ENCODE measurements at places on chromosomes 6 and 20. TPM values are rescaled to one million over a fixed set of nuclear protein-coding genes. Genes with fewer than 3 reads are reported as not detected.

GRCh38 chr20:20439602-20440190 is 71.8 kb downstream of the INSM1 start:
- no peaks in the 10 kb centered on the region for H3K27me3 ChIP-seq
- H3K27ac ChIP-seq = no peak overlapping the region
- no peaks in the 10 kb centered on the region for H3K4me1 ChIP-seq

DNA sequence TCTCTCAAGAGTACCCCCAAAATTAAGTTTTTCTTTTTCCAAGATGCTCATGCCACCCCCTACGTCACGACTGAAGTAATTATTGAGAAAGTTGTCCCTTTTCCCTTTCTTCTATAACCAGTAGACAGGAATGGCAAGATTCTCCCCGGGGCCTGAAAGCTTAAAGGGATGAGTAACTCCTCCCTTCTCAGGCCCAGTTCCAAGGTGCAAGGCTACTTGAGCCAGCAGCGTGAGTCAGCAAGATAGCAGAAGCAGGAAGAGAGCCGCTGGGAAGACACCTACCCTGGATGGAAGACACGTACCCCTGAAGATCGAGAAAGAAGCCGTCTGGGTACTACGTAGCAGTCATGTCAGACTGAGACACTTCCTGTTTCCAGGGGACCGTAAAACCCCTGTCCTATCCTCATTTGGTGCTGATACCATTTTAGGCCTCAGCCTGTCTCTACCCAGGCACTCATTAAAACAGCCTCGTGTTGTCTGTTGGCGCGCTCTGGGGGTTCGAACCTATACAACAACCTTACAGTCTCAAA is 241.0 kb downstream of the ADGRG6 start:
- H3K4me1 ChIP-seq = no peaks in the 10 kb centered on the region
- no peaks in the 10 kb centered on the region for H3K27me3 ChIP-seq
- H3K27ac ChIP-seq = no peak overlapping the region
- H3K4me3 ChIP-seq = no peak overlapping the region
- H3K36me3 ChIP-seq = no peaks in the 10 kb centered on the region
- peak; percentile 16 for DNase-seq

- peak overlapping the region; percentile 99 for H3K27ac ChIP-seq
- peak; percentile 55 for DNase-seq
- H3K4me3 ChIP-seq = peak overlapping the region; percentile 77
- peaks cover 5% of the 10 kb centered on the region for H3K4me1 ChIP-seq
- no peaks in the 10 kb centered on the region for H3K27me3 ChIP-seq
Measured at GRCh38 chr6:53347921-53348370, 804 bp downstream of the ELOVL5 start.

- no peaks in the 10 kb centered on the region for H3K27me3 ChIP-seq
- H3K36me3 ChIP-seq = no peaks in the 10 kb centered on the region
- H3K4me1 ChIP-seq = no peaks in the 10 kb centered on the region
- no peak for DNase-seq
Measured at GRCh38 chr6:150800674-150801314, 64.7 kb upstream of the MTHFD1L start.

DNA sequence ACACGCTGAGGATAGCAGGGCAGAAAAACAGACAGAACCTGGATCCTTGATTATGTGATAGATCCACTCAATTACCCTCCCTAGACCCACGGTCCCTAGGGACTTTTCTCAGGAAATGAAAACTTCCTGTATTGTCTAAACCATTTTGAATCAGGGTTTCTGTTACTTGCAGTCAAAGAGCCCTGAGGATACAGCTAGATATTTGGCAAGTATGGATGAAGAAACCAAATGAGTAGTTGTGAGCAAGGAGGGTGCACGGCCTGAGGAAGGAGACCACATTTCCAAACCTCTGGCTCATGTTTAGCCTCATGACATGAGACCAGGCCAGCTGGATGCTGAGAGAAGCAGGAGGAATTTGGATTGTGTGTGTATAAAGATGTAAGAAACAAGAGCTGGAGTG is 91.6 kb downstream of the MRPL14 start:
- H3K36me3 ChIP-seq = no peaks in the 10 kb centered on the region
- no peaks in the 10 kb centered on the region for H3K27me3 ChIP-seq
- DNase-seq = no peak
- no peak overlapping the region for H3K4me3 ChIP-seq

GRCh38 chr6:93580446-93580845 is 161.1 kb upstream of the EPHA7 start:
- no peaks in the 10 kb centered on the region for H3K36me3 ChIP-seq
- H3K27me3 ChIP-seq = no peaks in the 10 kb centered on the region
- H3K4me1 ChIP-seq = no peaks in the 10 kb centered on the region
- H3K4me3 ChIP-seq = no peak overlapping the region
- no peak overlapping the region for H3K27ac ChIP-seq

GRCh38 chr6:72650081-72650745 is 28.3 kb downstream of the KCNQ5 start:
- no peak overlapping the region for H3K4me3 ChIP-seq
- no peaks in the 10 kb centered on the region for H3K36me3 ChIP-seq
- no peaks in the 10 kb centered on the region for H3K4me1 ChIP-seq
- no peak overlapping the region for H3K27ac ChIP-seq
- no peak for DNase-seq

DNA sequence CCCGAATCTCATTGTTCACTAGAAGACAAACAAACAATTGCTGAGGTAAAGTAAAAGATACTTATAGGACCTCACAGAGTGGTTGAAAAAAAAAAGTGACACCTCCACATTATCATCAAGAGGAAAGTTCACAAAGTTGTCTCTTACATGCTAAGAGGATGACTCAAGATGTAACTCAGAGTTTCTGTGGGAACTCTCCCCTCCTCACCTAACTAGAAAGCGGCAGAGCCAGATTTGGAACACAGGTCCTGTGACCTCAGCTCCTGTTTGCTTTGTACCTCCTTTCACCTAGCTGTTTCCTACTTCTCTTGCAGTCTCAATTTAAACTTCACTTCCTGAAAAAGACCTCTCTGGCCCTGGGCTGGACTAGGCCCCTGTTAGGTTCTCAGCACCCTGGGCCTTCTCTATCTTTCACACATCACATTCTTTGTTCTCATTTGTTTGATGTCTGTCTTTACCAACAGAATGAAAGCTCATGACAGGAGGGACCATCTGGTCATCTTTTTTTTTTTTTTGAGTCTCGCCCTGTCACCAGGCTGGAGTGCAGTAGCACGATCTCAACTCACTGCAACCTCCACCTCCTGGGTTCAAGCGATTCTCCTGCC is 60.8 kb downstream of the CD24 start:
- peak overlapping the region; percentile 88 for H3K27ac ChIP-seq
- no peaks in the 10 kb centered on the region for H3K36me3 ChIP-seq
- H3K27me3 ChIP-seq = no peaks in the 10 kb centered on the region
- no peak overlapping the region for H3K4me3 ChIP-seq

DNAH8 gene
- 0.36 TPM for total RNA-seq

GRCh38 chr6:83273596-83273995 is 80.4 kb downstream of the RWDD2A start:
- DNase-seq = no peak
- H3K27me3 ChIP-seq = no peaks in the 10 kb centered on the region
- H3K36me3 ChIP-seq = no peaks in the 10 kb centered on the region

- no peaks in the 10 kb centered on the region for H3K27me3 ChIP-seq
- no peak for DNase-seq
- H3K4me3 ChIP-seq = no peak overlapping the region
- H3K36me3 ChIP-seq = no peaks in the 10 kb centered on the region
- no peaks in the 10 kb centered on the region for H3K4me1 ChIP-seq
- H3K27ac ChIP-seq = no peak overlapping the region
Measured at GRCh38 chr6:35351422-35351821, 9.1 kb downstream of the PPARD start.

KCNG1 gene
- total RNA-seq = 6.8 TPM

- DNase-seq = no peak
- no peaks in the 10 kb centered on the region for H3K27me3 ChIP-seq
- no peak overlapping the region for H3K27ac ChIP-seq
- H3K36me3 ChIP-seq = no peaks in the 10 kb centered on the region
- no peaks in the 10 kb centered on the region for H3K4me1 ChIP-seq
Measured at GRCh38 chr6:131813991-131814390, 6.2 kb downstream of the ENPP1 start.

DNA sequence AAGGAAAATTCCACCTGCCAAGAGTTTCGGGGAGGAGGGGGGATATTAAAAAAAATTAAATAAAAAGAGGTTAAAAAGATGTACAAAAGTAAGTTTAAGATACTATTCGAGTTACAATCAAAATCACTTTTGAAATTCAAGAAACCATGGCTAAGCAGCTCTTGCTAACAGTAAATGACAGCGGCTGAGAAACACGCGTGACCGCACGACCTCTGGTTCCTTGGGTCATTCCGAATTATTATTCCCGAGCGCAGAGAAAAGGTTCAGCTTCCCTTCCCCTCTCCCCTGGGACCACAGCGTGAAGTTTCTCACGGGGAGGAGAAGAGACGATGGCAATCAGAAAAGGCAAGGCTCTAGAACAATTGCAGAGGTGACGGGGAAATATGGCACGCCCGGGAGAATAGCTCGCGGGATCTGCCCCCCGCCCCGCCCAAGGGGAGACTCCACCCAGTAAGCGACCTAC is 496 bp downstream of the TMEM242 start:
- H3K27me3 ChIP-seq = no peaks in the 10 kb centered on the region
- peak overlapping the region; percentile 92 for H3K27ac ChIP-seq
- no peak for DNase-seq
- no peaks in the 10 kb centered on the region for H3K4me1 ChIP-seq
- peak overlapping the region; percentile 78 for H3K4me3 ChIP-seq

- H3K4me3 ChIP-seq = no peak overlapping the region
- no peak for DNase-seq
- no peak overlapping the region for H3K27ac ChIP-seq
- peaks cover 6% of the 10 kb centered on the region for H3K4me1 ChIP-seq
- H3K36me3 ChIP-seq = no peaks in the 10 kb centered on the region
Measured at GRCh38 chr6:111667931-111668330, 62.3 kb upstream of the TRAF3IP2 start.

GRCh38 chr6:146315381-146316174 is 228.1 kb upstream of the RAB32 start:
- no peaks in the 10 kb centered on the region for H3K27me3 ChIP-seq
- DNase-seq = no peak
- no peak overlapping the region for H3K4me3 ChIP-seq
- H3K4me1 ChIP-seq = no peaks in the 10 kb centered on the region
- no peak overlapping the region for H3K27ac ChIP-seq
- H3K36me3 ChIP-seq = no peaks in the 10 kb centered on the region

- no peaks in the 10 kb centered on the region for H3K4me1 ChIP-seq
- no peaks in the 10 kb centered on the region for H3K27me3 ChIP-seq
- no peaks in the 10 kb centered on the region for H3K36me3 ChIP-seq
- DNase-seq = no peak
Measured at GRCh38 chr6:42257063-42257462, 39.4 kb upstream of the MRPS10 start.

GRCh38 chr20:38599410-38599882 is 2.2 kb upstream of the ARHGAP40 start:
- no peak overlapping the region for H3K27ac ChIP-seq
- H3K36me3 ChIP-seq = no peaks in the 10 kb centered on the region
- no peaks in the 10 kb centered on the region for H3K4me1 ChIP-seq
- H3K4me3 ChIP-seq = no peak overlapping the region

DNA sequence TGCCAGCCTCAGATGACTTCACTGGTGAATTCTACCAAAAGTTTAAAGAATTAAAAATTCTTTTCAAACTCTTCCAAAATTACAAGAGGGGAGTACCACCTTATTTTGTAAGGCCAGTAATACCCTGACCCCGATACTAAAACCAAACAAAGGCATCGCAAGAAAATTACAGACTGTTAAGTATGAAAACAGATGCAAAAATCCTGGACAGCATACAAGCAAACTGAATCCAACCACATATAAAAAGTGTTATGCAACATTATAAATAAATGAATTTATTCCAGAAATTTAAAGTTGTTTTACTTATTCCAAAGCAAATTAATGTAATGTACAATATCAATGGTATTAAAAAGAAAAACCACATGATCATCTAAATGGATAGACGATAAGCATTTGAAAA is 873.6 kb upstream of the GJE1 start:
- no peaks in the 10 kb centered on the region for H3K27me3 ChIP-seq
- no peak for DNase-seq
- H3K36me3 ChIP-seq = no peaks in the 10 kb centered on the region
- H3K4me1 ChIP-seq = no peaks in the 10 kb centered on the region

POPDC3 gene
- total RNA-seq = not detected

DNA sequence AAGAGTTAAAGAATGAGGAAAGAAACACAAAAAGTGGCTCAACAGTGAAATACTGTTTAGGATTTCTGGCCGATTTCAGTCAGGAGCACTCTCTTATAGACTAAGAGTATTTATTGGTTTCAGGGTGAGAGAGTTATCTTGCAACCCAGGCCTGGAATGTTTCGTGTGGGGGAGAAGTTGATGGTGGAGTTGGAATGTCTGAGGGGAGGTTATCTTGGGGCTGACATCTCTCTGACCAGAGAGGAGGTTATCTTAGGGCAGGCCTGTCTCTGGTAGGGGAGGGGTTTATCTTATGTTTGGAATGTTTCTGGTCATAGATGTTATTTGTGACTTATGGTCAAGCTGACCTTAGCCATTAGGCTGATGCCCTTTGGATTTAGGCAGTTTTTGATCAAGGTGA is 80.3 kb downstream of the HTR1B start:
- H3K4me1 ChIP-seq = no peaks in the 10 kb centered on the region
- no peak for DNase-seq
- no peaks in the 10 kb centered on the region for H3K36me3 ChIP-seq
- H3K4me3 ChIP-seq = no peak overlapping the region

PRSS16 gene
- 11.9 TPM for total RNA-seq

- no peaks in the 10 kb centered on the region for H3K27me3 ChIP-seq
- DNase-seq = no peak
- no peak overlapping the region for H3K4me3 ChIP-seq
- no peaks in the 10 kb centered on the region for H3K4me1 ChIP-seq
- H3K36me3 ChIP-seq = no peaks in the 10 kb centered on the region
- H3K27ac ChIP-seq = no peak overlapping the region
Measured at GRCh38 chr20:4187147-4187546, 171.8 kb upstream of the RNF24 start.

GRCh38 chr6:139064981-139065665 is 36.6 kb downstream of the ABRACL start:
- H3K36me3 ChIP-seq = no peaks in the 10 kb centered on the region
- H3K27me3 ChIP-seq = no peaks in the 10 kb centered on the region
- no peak for DNase-seq
- H3K4me1 ChIP-seq = no peaks in the 10 kb centered on the region
- no peak overlapping the region for H3K27ac ChIP-seq

GRCh38 chr20:49344975-49345374 is 67.1 kb upstream of the ZNFX1 start:
- no peaks in the 10 kb centered on the region for H3K27me3 ChIP-seq
- peak overlapping the region; percentile 46 for H3K27ac ChIP-seq
- peak; percentile 26 for DNase-seq
- H3K4me1 ChIP-seq = no peaks in the 10 kb centered on the region

DNA sequence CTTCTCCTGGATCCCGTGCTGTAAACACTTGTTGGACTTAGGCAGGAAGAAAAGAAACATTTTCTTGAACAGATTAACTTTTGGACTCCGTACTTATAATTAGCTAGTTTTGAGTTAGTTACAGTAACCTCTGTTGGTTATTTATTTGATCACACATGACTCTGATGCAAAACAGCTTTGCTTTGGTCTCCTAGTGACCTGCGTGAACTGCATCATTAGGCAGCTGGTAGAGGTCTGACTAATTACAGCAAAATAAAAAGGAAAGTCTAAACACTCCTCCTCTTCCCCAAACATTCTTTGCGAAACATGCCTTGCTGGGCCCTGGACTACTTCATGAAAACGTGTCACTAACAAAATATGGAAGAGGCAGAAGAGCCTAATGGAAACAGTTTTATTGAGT is 61.1 kb upstream of the ZFP64 start:
- no peak overlapping the region for H3K4me3 ChIP-seq
- H3K27me3 ChIP-seq = peaks cover 2% of the 10 kb centered on the region
- no peaks in the 10 kb centered on the region for H3K4me1 ChIP-seq

PTP4A1 gene
- total RNA-seq = 29.3 TPM

YIPF3 gene
- 162 TPM for total RNA-seq

GRCh38 chr20:9889270-9889981 is 50.5 kb upstream of the PAK5 start:
- H3K27ac ChIP-seq = no peak overlapping the region
- H3K4me1 ChIP-seq = no peaks in the 10 kb centered on the region
- no peaks in the 10 kb centered on the region for H3K36me3 ChIP-seq
- no peaks in the 10 kb centered on the region for H3K27me3 ChIP-seq
- no peak for DNase-seq
